ENCODE measurements at places on chromosomes 1 and 21.

DNA sequence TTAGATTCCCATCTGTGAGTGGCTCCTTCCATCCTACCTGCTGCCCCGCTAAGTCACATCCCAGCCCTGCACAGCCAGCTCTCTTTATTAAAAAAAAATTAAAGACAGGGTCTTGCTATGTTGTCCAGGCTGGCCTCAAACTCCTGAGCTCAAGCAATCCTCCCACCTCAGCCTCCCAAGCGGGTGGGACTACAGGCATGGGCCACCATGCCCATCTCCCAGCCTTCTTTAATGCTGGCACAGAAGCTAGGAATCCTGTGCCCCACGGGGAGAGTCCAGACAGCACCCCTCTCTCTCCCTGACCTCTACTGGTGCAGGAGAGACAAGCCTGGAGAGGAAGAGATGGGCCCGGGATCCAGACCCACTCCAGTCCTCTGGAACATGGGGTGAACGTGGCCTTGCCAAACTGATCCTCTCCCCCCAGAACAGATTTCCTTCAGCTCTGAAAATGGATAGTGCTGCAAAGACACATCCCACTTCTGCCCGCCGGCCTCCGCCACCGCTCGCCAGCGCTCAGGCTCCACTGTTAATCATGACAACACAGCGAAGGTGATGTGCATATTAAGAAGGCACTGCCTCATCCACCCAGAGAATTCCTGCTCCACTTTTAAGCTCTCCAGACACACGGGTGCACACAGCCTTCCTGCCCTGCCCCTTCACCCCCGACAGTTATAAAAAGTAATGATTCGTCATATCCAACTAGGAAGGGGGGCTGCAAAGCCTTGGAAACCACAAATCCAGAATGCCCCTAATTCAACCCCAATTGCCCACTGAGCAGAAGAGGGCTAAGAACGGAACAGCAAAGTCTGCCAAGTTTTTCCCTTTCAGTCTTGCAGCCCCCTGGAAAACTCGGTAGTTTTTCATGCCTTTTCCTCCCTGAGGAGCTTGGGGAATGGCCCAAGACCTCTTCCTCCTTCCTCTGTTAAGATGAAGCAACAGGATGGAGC is 68.1 kb downstream of the MRPL37 start:
- DNase-seq: no peak

DNA sequence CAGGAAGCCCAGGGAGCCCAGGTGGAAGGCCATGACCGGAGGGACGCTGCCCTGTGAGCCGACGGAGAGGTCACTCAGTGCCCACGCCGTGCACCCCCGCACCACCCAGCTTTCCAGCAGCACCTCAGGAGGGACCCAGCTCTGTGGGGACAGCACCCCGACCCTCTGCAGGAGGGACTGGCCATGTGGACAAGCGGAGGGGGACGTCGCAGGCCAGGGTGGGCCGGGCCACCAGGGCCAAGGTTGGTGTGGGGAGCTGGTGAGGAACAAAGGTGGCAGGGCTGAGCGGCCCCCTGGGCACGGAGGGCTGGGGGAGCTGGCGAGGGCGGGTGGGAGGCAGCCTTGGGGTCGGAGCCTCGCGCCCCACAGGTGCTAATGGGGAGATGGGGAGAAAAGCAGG is 22.8 kb downstream of the NADK start:
- no peak for DNase-seq

DNA sequence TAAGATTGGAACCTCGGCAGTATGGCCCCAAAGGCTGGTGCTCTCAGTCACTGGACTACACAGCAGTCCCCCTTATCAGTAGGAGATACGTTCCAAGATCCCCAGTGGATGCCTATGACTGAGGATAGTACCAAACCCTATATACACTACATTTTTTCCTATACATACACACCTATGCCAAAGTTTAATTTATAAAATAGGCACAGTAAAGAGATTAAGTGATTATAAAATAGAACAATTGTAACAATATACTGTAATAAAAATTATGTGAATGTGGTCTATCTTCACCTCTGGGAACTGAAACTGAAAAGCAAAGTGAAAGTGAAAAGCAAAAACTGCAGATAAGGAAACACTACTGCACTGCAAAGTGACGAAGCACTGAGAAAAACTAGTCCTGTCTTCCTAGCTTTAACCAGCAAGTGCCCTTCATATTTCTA is 96.8 kb downstream of the INTS7 start:
- DNase-seq: no peak

GRCh38 chr1:39981385-39981784 is 26.4 kb downstream of the MFSD2A start:
- DNase-seq: no peak

GRCh38 chr1:116763787-116764465 is 9.7 kb downstream of the CD2 start:
- no peak for DNase-seq

DNA sequence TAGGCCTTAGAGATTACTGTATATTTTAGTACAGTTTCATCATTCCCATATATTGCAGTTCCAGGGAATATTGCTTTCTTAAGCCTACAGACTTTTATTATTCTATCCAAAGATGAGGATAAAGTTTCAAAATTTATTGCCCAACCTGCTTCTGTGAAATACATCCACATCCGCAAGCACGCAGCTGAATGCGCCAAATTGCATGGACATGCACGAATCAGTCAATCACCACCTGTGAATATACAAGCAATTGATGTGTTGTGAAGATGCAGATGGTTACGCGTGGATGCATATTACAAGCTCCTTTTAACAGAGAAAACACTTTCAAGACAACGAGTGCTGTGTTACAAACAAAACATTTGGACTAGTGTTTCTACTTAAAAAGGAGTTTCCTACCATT is 577.8 kb upstream of the PLXNA2 start:
- no peak for DNase-seq

DNA sequence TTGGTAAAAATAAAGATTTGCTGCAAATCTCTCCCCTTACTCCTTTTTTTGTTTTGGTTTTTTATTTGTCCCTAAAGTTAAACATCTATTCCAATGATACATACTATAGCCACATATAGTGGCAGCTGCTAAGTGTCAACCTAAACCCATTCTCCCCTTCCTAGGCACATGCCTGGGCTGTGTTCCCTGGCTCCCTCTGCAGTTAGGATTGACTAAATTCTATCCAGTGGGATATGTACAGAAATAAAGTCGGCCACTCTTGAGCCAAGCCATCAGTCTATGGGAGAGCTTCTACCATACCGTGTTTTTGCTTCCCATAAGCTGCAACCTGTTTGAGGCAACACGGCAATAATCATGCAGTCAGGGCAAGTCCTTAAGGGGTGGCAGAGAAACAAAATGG is 23.6 kb downstream of the MCOLN3 start:
- no peak for DNase-seq

DNA sequence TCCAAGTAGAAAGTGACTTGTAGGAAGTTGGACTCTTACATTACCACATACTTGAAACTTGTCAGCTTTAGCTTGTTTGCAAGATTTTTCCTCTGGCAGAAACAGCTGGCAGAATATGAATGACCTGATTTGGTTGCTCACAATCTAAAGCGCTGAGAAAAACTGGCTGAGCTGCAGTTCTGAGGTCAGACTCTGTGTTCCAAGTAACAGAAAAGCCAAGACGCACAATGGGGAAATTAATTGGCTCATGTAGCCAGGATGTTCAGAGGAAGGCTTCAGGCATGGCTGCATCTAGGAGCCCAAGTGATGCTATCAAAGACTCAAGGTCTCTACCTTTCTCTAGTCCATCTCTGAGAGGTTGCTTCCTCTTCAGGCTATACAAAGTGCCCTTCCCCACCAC is 27.0 kb downstream of the ALPL start:
- DNase-seq: no peak

DNA sequence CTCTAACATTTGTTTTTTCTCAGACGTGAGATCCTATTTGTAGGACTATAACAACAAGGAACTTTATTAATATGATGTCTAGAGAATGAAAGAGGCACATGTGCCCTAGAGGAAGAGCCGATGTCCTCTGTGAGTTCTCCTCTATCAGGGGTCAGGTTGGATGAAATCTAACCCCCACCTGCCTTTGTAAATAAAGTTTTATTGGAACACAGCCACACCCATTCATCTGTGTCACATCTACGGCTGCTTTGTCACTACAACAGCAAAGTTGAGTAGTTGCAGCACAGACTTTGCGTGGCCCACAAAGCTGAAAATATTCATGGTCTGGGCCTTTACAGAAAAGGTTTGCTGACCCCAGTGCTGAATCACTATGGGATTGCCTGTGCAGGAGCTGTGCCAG is 571 bp upstream of the CAPN9 start:
- no peak for DNase-seq

DNA sequence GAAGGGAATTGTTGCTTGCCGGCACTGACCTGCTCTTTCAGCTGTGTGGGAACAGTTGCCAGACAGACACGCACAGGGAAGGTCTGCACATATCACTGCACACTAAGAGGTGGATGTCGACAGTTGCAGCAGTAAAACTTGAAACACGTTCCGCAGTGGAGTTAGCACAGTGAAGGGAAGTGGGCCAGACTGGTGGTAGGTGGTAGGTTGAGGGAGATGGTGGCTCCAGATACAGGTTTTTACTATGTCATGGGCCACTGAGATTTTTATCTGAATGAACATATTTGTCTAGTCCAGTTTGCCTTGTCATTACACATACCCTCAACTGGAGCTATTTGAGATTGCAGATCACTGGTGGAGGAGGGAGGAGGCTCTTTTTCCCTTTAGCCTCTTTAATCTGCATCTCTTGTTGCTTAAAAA is 13.5 kb downstream of the MRPS6 start:
- no peak for DNase-seq

GRCh38 chr1:226565476-226565875 is 16.9 kb downstream of the STUM start:
- DNase-seq: no peak

- no peak for DNase-seq
These were observed 15.0 kb upstream of the ABCG1 start for GRCh38 chr21:42203936-42204335.

DNA sequence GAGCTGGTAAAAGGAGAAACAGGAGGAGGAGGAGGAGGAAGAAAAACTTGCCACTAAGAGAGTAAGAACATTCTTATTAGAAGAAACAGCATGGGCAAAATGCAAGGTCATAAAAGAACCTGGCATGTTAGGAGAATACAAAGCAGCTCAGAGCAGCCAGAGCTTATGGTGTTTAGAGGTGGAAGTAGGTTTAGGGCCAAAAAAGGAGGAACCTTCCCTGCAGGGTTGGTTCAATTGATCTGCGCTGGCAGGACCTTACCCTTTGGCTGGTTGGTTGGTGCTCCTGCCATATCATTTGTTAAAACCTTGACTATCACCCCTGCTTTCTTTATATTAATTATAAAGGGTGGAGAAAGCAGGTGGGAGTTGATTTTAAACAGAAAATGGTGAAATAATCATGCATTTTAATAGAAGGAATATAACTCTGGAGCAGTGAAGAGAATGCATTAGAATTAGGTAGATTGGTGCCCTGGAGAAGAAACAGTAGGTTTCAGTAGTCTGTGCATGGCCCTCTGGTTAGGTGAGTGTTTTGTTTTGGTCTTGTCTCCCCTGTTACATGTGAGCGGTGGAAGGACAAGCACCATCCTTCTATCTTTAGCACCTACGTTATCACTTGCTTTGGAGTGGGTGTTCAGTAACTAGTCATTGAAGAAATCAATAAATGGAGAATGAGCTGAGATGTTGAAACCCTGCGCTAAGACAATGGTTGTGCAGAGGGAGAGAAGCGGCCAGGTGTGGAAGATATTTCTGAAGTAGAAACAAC is 110.4 kb upstream of the NGF start:
- no peak for DNase-seq

DNA sequence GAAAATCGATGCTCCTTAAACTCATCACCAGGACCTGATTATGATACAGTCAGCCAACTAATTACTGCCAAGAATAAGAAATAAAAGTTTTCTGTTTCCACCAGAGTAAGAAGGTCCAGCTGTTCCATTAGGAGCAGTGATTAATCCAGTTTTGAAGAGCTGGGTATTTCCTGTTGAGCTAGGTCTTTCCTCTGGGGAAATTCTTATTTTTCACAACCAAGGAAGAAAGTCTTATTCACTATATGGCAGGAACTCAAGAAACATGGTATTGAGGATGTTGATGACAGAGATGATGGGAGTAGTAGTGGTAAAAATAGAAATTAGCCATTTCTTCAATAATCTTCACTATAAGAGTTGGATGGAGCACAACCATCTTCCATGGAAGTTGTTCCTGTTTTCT is 374.6 kb upstream of the RUNX1 start:
- DNase-seq: no peak

DNA sequence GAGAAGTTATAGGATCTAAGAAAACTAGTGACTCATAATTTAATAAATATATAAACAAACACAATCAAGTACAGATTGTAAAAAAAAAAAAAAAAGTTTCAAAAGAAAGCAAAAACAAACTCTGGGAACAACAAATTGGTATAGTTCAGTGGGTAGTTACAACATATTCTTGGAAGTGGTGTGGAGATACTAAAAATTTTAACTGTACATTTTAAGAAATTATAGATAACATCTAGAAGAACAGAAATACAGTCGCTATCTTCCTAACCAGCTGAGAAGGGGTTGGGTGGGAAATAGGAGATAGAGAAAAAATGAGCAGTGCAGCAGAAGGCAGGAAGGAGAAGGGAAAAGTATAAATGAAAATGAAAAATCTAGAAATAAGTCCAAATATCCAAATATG is 70.5 kb downstream of the LRRC8C start:
- no peak for DNase-seq

DNA sequence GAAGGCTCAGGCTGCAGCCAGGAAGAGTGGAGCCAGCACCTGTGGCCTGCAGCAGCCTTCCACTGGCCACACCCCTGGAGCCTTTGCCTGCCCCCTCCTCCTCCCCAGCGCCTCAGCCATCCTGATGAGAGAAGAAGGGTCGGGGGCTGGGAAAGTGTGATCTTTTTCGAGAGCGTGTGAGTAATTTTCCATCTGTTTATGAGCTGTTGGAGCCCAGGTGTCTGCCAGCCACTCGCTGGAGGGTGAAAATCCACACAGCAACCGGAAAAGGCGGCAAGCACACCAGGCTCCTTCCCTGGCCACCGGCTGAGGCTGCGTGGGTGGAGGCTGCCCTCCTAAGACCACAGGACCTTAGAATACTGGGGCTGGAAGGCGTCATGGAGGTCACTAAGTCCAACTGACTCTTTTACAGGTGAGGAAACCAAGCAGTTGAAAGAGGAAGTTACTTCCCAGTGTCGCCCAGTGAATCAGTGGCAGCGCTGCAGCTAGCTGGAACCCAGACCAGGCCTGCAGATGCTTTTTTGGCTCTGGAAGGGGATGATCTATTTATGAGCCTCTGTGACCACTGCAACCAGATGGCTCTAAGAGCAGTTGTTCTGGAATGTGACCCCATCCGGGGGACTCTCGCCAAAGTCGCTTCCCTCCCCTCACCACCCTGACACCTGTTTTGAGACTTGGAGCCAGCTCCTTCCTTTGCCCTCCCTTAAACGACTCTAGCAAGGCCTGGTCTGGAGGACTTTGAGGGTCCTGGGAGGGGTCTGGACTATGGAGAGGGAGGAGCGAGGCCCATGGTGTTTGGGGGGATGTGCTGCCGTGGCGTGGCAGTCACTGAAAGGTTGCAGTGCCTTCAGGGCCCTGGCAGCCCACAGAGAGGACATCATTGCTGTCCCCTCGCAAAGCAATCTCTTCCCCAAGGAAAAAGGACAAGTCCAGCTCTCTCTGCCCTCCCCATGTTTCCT is 54.5 kb downstream of the LGR6 start:
- no peak for DNase-seq

- DNase-seq: no peak
These were observed 164.2 kb upstream of the C1orf21 start for GRCh38 chr1:184222652-184223052.

GRCh38 chr21:40850071-40850470 is 3.1 kb upstream of the DSCAM start:
- DNase-seq: no peak

- no peak for DNase-seq
These were observed 8.0 kb downstream of the C1orf35 start for GRCh38 chr1:228095161-228095560.

Data from spinal cord (tissue), 10 donors.